ENCODE measurements at places on chromosomes 16 and 17.
A peak's percentile ranks its signal among the peaks of the same experiment; 100 is the strongest.

DNA sequence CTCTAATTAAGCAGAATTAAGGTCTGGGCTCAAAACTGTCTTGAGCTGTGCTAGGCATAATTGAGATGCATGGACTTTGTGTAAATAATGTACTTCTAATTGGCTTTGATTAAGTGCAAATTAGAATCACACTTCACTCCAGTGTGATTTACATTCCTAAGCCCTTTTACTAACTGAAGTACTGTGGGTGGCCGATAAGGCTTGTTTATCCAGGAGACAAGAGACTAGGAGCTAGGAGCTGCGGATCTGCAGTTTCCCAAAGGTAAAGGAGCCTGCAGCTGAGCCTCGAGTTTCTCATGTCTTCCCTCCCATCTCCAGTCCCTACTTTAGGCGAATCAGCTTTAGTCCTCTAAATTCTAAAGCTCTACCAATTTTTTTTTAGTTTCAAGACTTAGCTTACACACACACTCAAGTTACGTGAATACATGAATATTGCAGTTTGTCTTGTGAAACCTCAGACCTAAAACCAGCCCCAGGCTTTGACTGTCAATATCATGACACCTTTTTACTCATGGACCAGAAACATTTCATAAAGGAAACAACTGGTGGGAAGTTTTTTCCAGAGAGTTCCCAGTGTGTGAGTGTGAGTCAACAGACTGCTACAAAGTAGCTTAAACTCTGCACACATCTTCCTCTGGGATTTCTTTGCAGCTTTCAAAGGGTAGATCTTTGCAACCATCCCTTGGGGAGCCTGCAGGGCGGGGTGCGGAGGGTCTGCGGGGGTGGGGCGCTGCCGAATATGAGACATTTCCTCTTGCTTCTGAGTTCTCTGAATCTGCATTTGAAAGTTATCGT lies 113.9 kb upstream of the TBX2 start:
- no peaks in the 10 kb centered on the region for H3K27me3 ChIP-seq
- DNase-seq = no peak
- no peaks in the 10 kb centered on the region for H3K4me1 ChIP-seq
- H3K27ac ChIP-seq = no peak overlapping the region

DNA sequence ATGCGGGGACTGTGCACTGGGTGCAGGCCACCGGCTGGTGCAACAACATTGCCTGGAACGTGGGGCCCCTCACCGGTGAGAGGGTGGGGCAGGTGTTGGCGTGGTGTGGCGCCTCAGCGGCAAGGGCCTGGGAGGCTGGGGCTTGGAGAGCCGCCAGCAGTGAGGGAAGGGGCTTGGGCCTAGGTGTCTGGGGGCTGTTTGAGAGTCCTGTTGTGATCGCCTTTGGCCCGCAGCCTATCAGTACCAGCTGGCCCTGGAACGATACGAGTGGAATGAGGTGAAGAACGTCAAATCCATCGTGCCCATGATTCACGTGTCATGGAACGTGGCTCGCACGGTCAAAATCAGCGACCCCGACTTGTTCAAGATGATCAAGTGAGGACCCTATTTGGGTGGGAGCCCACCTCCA lies 2.6 kb upstream of the TMEM88 start:
- no peak overlapping the region for H3K4me3 ChIP-seq
- H3K4me1 ChIP-seq = peaks cover 13% of the 10 kb centered on the region
- H3K27ac ChIP-seq = no peak overlapping the region
- no peak for DNase-seq
- H3K36me3 ChIP-seq = no peaks in the 10 kb centered on the region

DNA sequence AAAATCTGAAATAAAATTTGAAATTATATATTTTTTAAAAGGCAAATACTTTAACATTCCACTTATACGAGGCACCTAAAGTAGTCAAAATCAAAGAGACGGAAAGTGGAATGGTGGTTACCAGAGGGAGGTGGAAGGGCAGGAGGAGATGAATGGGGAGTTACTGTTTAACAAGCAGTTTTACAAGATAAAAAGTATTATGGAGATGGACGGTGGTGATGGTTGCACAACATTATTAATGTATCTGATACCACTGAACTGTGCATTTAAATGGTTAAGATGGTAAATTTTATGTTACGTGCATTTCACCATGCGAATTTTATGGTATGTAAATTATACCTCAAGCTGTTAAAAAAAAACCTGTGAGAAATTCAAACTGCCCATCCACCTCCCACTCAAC lies 5.4 kb downstream of the CMC2 start:
- DNase-seq = no peak
- H3K27ac ChIP-seq = no peak overlapping the region
- no peaks in the 10 kb centered on the region for H3K27me3 ChIP-seq
- H3K4me3 ChIP-seq = no peak overlapping the region

DNA sequence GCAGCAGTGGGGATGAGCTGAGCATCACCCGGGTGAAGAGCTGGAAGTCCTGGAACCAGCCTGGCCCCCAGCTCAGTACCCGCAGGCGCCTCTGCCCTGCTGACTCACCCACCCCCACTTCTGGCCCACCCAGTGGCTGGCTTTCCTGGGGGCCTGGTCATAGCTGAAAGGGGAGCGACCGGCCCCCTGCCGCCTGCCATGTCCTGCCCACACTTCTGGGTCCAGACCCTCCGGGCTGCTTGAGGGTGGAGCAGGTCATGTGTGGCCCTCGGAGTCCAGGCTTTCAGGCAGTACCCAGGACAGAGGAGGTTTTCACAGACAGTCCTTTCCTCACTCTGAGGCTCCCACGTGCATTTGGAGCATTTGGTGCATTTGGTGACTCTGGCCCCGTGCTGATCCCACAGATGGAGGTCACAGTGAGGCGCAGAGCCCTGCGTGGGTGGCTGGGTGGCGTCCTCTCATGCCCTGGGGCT lies 7.1 kb upstream of the PIEZO1 start:
- H3K36me3 ChIP-seq = no peaks in the 10 kb centered on the region
- DNase-seq = no peak
- H3K4me1 ChIP-seq = peaks cover 3% of the 10 kb centered on the region
- H3K4me3 ChIP-seq = no peak overlapping the region

- no peaks in the 10 kb centered on the region for H3K4me1 ChIP-seq
- no peak overlapping the region for H3K27ac ChIP-seq
- H3K4me3 ChIP-seq = no peak overlapping the region
- no peak for DNase-seq
Observed at GRCh38 chr17:19610879-19611278, 37.7 kb upstream of the ALDH3A2 start.

GRCh38 chr16:79885320-79885719 lies 284.8 kb upstream of the MAF start:
- no peak for DNase-seq
- H3K27ac ChIP-seq = no peak overlapping the region
- peaks cover 6% of the 10 kb centered on the region for H3K4me1 ChIP-seq

GRCh38 chr16:4870138-4870671 lies 22.9 kb downstream of the UBN1 start:
- no peak overlapping the region for H3K27ac ChIP-seq
- no peak overlapping the region for H3K4me3 ChIP-seq
- no peak for DNase-seq
- H3K36me3 ChIP-seq = no peaks in the 10 kb centered on the region
- no peaks in the 10 kb centered on the region for H3K27me3 ChIP-seq
- H3K4me1 ChIP-seq = no peaks in the 10 kb centered on the region

DNA sequence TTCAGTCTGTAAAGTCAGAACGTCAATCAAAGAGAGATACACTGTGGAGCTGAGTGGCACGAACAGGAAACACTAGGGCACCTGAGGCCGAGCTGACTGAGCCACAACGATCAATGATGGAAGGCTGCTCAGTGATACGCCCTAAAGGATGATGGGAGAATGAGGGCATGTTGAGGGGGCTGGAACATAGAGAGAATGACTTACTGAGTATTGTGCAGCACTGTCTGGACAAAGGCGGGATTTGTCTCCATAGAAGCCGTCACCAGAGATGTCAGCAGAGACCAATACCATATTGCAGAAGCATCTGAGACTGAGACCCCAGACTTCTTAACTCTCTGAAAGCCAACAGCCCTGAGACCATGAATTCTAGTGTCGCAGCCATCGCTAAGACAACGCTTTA lies 33.4 kb downstream of the ZZEF1 start:
- H3K4me1 ChIP-seq = no peaks in the 10 kb centered on the region
- H3K4me3 ChIP-seq = no peak overlapping the region
- no peak for DNase-seq
- H3K27me3 ChIP-seq = no peaks in the 10 kb centered on the region
- peaks cover 24% of the 10 kb centered on the region for H3K36me3 ChIP-seq

GRCh38 chr16:4935241-4935855 lies 1.6 kb downstream of the PPL start:
- peaks cover 61% of the 10 kb centered on the region for H3K27me3 ChIP-seq
- DNase-seq = no peak
- 0 out of 2 replicates have a peak, but pooled peaks cover under 1% of the 10 kb centered on the region for H3K4me1 ChIP-seq
- H3K4me3 ChIP-seq = no peak overlapping the region
- no peaks in the 10 kb centered on the region for H3K36me3 ChIP-seq

- no peaks in the 10 kb centered on the region for H3K27me3 ChIP-seq
- H3K36me3 ChIP-seq = no peaks in the 10 kb centered on the region
- peaks cover 7% of the 10 kb centered on the region for H3K4me1 ChIP-seq
- H3K4me3 ChIP-seq = no peak overlapping the region
Observed at GRCh38 chr17:28039251-28039650, 3.2 kb upstream of the NLK start.

- no peaks in the 10 kb centered on the region for H3K36me3 ChIP-seq
- H3K27me3 ChIP-seq = peaks cover 25% of the 10 kb centered on the region
- no peak overlapping the region for H3K27ac ChIP-seq
- H3K4me3 ChIP-seq = peak overlapping the region; percentile 94
Observed at GRCh38 chr17:80546267-80546666, 1.6 kb downstream of the RPTOR start.

- no peak for DNase-seq
- H3K4me1 ChIP-seq = no peaks in the 10 kb centered on the region
- no peak within 1 kb of the TSS for H3K27ac ChIP-seq
- no peaks in the 10 kb centered on the region for H3K36me3 ChIP-seq
Observed at GRCh38 chr17:68955181-68955841, at the start of gene ABCA8. Gene ABCA8 (minus strand): TSS chr17:68955392. CDS start chr17:68942034, 13,358 bp downstream.

DNA sequence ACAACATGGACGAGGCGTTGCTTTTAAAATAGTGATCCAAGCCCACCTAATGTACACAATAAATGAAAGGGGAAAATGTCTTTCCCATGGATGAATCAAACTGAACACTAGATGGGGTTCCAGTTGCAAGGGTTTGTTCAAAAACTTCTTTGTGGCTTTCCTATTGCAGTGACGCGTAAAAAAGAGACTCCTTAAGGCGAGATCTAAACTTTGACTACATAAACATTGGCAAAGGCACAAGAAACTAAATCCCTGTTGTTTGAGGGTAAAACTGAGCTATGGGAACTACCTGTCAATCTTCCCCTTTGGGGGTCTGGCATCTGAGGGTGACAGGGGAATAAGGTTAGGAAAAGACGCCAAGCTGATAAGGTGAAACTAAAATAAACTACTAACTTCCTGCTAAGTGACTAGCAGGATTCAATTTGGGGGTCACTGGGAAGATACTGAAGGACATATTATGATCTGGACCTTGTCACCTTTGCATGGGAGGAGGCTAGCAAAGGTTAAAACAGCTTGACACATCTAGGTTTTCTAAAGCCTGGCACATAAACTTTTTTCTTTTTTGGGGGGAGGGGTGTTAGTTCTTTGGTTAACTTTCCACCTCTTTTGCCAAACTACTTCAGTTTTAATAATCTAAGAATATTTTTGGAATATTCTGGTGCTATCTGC lies 4.7 kb downstream of the SALL1 start:
- no peak overlapping the region for H3K4me3 ChIP-seq
- H3K27me3 ChIP-seq = no peaks in the 10 kb centered on the region
- no peaks in the 10 kb centered on the region for H3K36me3 ChIP-seq
- no peaks in the 10 kb centered on the region for H3K4me1 ChIP-seq
- no peak overlapping the region for H3K27ac ChIP-seq
- DNase-seq = no peak

- no peaks in the 10 kb centered on the region for H3K27me3 ChIP-seq
- no peak overlapping the region for H3K27ac ChIP-seq
- no peak for DNase-seq
Observed at GRCh38 chr16:88826070-88826840, 14.5 kb upstream of the APRT start.

DNA sequence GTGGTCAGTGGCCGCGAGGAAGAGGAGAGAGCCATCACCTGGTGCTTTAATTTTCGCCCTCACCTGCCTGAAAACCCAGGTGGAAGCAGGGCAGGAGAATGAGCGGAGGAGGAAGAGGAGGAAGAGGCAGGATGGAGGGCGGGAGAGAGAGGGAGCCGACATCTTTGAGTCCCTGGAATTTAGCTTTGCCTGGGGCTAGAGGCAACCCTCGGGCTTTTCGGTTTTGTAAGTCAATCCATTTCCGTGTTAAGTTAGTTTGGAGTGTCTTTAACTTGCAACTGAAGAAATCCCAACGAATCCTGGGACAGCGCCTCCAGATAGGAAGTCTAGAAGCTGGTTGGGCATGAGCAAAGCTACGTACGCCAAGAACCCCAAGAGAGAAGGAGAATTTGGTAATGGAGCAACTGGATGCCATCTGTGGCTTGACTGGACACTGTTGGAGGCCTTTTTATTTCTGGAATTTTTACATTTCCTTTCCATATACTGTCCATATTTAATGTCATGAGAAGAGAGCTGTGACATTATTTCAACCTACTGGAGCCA lies 36.9 kb upstream of the ATP2A3 start:
- H3K27ac ChIP-seq = no peak overlapping the region
- H3K27me3 ChIP-seq = no peaks in the 10 kb centered on the region
- H3K36me3 ChIP-seq = no peaks in the 10 kb centered on the region

DNA sequence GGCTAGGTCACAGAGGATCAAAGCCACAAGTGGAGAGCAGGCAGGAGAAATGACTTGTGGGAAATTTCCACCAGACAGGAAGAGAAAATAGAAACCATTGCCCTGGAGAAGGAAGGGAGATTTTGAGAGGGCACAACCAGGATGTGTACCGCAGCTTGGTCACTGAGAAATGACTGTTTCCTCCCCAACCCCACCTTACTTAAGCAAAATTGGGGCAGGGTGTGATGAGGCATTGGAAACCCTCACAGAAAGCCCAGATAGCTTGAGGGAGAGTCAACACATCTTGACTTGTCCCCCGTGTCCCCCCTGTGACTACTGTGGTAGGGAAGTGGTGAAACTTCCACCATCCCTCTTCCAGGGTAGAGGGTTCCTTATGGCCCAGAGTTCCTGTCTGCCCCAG lies 113.5 kb upstream of the FAM20A start:
- H3K27ac ChIP-seq = no peak overlapping the region
- no peaks in the 10 kb centered on the region for H3K36me3 ChIP-seq
- no peak overlapping the region for H3K4me3 ChIP-seq
- no peaks in the 10 kb centered on the region for H3K27me3 ChIP-seq
- no peak for DNase-seq

DNA sequence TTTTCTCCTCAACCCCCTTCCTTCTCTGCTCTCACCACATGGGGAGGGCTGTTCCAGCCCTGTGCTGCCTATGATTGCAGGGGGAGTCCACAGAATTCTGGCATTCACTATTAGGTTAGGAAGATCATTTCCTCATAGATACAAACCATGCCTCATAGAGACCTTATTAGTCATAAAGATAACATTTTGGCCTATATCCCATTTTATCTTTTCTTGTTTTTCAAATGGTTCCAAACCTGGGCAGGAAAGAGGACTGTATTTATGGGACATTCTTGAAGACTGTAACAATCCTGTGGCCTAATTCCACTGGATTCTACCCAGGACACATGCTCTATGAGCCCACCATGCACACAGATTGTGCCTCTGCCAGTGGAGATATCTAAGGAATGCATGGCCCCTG lies 51.7 kb downstream of the ASIC2 start:
- H3K27me3 ChIP-seq = no peaks in the 10 kb centered on the region
- no peak overlapping the region for H3K4me3 ChIP-seq
- no peaks in the 10 kb centered on the region for H3K36me3 ChIP-seq
- no peak overlapping the region for H3K27ac ChIP-seq
- no peak for DNase-seq

- no peak for DNase-seq
- no peaks in the 10 kb centered on the region for H3K4me1 ChIP-seq
- peaks cover 10% of the 10 kb centered on the region for H3K27me3 ChIP-seq
- peak overlapping the region; percentile 56 for H3K4me3 ChIP-seq
- no peaks in the 10 kb centered on the region for H3K36me3 ChIP-seq
Observed at GRCh38 chr17:32927201-32927723, 691 bp upstream of the TMEM98 start.
